Ovary (tissue), 10 donors: ENCODE measurements at places on chromosomes 4 and X.

- DNase-seq: no peak
These were observed 31.0 kb downstream of the TMSB4X start for GRCh38 chrX:13005661-13006473.

DNA sequence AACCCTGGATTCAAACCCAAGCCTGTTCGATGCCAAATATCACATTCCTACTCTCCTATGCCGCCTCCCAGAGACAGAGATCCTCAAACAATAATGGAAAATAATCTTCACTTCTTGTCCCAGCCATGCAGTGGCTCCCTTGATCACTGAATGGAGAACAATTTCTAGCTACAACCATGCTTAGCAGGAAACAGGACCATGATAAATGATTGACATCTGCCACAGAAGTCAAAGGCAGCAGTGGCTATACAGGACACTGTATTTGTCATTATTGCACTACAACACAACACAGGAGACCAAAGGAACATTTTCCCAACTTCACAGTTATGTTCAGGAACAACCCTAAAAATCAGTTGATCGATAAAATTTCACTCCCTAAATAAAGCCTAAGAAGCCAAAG lies 243.3 kb upstream of the SLC7A11 start:
- DNase-seq: no peak

DNA sequence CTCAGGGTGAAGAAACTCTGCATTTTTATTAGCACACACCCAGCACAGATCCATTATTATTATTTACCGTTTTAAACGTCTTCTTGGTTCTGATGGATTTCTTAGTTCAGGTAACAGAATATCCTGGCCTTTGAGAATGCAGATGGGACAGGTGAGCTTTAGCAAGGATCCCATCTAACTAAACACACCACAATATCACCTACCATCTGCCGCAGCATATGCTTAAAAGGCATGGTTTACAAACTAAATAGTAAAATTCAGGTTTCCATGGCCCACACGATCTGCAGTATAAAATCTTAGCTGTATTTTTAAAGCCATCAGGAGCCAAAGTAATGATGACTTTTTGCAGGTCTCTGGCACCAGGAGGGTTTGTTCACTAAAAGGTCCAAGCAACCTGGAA lies 31.7 kb upstream of the GATB start:
- DNase-seq: no peak

DNA sequence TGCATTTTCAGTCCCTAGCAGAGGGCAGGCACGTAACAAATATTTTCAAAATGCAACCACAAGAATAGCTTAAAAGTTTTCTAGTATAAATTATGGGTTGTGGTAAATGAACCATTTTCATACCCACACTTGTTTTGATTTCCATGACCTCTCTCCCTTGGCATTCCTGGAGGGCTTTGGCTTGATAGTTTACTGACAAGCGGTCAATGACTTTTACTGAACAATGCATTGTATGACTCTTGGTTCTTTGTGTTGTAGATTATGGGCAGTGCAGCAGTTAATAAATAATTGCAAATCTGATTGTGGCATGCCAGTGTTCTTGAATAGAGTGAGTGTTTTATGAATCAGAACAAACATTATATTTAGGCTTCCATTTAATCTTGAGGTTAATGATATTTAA lies 285.2 kb upstream of the ARX start:
- no peak for DNase-seq

DNA sequence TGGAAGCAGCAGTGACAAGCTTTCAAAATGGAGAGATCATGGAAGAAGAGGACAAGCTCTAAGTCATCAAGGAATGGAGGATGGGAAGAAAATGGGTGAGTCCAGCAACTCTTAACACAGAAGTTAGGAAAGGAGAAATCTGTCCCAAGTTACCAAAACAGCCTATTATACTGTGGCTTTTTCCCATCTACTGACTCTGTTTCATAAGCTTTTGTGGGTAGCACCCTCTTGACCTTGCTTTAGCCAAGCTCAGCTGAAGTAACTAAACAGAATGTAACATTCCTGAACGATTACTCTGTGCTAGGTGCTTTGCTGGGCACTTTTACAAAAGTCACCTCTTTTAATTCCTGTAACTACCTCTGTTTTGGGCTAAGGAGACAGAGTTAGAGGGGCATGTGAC lies 54.9 kb downstream of the MAP7D2 start:
- no peak for DNase-seq

- DNase-seq: no peak
These were observed 507 bp downstream of the LIN54 start for GRCh38 chr4:83010111-83010521.
